Right ventricle myocardium superior (tissue), 1 donor: ENCODE measurements at places on chromosomes 2 and 18.
A peak's percentile ranks its signal among the peaks of the same experiment; 100 is the strongest.

GRCh38 chr18:76619621-76620315 is 124.7 kb upstream of the ZNF516 start:
- peak; percentile 71 for DNase-seq

DNA sequence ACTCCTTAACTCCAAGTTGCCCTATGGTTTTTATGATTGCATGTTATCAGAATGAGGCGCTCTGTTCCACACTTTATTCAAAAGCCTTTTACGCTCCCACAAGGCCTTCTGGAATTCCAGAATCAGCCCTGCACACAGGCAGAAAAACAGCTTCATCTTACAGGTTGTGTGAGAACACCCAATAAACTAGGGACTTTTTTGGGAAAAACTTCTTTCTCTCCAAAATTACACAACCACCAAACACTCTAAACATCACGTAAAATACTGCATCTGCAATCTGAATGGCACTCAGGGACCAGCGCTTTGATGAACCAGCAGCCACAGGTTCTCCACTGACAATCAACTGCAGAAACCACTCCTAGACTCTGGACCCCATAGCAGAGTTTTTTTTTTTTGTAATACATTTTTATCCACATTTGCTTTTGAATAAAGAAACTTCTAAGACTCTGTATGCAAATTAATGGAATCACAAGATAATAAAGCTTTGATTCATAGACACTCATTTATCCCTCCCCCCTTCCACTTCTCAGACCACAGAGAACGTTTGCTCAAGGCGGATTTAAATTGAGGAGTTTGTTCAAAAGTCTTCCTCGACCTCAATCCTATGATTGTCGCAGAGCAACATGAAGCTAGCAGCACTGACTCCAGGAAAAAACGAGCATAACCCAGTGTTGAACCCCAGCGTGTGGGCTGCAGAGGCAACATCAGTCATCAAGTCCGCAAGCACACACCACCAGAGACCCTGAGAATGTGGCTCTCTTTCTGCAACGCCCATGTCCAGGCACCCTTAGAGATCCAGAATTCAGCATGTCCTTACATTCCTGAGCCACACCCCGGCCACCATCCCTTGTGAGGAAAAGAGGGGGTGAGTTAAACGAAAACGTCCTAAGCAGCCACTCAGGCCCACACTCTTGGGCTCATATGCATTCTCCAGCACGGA is 116.5 kb downstream of the MBP start:
- DNase-seq, result no peak

- DNase-seq, result no peak
These were observed 11.1 kb downstream of the DHRS9 start for GRCh38 chr2:169080250-169081069.

DNA sequence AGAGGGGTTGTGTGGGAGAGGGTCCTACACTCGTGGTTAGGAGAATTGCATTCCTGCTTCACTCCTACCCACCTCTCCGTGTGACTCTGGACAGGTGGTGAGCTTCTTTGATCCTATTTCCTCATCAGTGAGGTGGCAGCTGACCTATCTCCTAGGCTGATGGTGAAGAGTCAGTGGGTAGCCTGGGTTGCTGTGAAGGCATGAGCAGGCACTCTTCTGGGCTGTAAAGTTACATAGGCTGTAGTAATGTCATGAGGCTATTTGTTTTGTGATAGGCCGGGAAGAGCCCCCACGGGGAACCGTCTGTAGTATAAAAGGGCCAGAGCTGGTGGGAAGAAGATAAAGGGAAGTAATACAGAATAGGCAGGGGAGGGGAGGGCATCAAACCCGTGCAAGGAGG is 83.8 kb downstream of the TMEM247 start:
- DNase-seq, result no peak

DNA sequence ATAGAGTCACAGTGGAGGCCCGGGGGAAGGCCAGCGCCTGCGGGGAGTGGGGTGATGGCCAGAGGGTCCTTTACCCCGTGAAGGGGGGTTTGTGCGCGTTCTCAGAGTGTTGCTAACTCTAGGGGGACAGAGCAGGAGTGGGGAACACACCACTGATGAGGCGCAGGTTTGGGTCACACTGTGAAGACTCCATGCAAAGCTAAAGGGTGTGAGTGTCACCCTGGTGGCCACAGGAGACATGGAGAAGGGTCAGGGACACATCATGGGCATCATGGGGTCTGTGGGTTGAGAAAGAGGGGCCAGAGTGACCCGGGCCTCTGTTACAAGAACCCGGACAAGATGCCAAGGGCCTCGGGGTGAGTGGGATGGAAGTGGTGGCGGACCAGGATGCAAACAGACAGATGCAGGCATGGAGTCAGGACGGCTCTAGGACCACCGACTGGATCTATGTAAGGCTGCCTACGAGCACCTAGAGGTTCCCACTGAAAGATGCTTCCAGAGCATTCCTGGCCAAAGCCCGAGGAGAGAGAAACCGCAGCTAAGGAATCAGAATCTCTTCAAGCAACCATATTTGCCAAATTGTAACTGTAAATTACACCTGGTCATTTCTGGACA is 84.3 kb downstream of the PXDN start:
- peak; percentile 17 for DNase-seq

DNA sequence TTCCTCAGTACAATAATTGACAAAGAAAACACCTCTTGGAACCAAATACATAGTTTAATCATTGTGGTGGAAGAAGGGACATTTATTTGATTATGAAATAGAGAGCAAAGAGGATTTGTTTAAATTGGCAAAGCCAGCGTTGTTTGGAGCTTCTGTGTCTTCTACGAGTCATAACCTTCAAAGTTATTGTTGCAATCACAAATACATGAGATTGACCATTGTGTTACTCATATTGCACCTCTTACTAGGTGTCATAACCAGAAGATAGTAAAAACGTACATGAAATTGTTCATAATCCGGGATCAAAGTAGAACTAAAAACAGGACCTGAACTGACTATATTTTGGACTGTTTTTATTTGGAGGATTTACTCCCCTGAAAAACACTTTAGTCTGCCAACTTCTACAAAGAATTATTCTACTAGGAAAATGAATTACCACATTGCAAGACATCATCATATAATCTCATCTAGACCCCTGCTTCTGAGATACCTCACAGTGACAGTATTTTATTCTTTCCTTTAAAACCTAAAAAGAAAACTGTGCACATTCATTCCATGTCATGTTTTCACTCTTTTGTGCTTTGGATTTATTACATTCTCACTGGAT is 151.7 kb upstream of the KLF7 start:
- DNase-seq, result no peak

- DNase-seq, result no peak
These were observed 48.8 kb downstream of the TCF4 start for GRCh38 chr18:55539240-55539639.

DNA sequence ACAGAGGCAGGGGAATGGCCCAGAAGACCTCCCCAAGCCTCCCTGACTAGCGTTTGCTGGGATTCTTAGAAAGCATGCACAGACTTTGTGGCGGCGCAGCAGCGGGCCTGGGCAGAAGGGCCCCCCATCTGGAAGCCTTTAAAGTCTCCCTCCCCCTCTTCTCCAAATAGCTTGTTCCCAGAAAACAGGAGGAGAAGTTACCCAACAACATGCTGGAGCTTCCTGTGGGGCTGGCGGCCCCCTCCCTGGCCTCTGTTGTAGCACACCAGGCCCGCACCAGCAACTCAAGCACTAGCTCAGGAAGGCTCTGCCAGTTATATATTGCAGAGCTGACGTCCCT is 334.8 kb downstream of the DYSF start:
- DNase-seq, result no peak

GRCh38 chr2:232872826-232873225 is 2.8 kb downstream of the SNORC start:
- DNase-seq, result no peak

DNA sequence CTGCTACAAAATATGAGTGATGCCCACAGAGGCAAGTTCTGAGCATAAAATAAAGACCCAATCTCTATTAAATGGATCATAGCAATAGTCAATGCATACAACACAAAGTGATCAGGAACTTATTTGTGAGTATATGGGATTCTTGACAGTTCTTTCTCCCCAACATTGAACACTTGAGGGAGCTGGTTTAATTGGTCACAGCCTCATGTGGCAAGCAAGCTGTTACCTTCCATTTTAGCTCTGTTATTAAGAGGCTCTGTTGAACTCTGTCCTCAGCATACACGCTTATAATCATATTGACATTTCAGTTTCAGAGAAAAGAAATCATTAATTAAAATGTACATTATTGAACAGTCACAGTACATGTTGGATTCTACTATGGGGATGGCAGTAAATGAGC is 37.6 kb upstream of the PAX3 start:
- no peak for DNase-seq

DNA sequence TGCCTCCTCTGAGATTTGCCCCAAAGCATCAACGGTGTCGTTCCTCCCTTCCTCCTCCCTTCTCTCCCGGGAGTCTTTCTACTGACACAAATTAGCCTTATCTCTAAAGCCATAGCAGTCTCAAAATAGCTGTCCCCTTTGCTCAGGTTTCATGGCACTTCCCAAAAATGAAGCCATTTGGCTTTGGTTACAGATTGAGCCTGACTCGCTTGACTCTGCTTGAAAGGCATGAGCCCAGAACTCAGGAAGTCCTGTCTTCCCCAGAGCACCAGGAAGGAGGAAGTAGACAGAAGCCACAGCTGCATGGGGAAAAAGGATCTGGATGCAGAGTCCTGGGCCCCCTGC is 234.4 kb upstream of the RGPD4 start:
- no peak for DNase-seq

DNA sequence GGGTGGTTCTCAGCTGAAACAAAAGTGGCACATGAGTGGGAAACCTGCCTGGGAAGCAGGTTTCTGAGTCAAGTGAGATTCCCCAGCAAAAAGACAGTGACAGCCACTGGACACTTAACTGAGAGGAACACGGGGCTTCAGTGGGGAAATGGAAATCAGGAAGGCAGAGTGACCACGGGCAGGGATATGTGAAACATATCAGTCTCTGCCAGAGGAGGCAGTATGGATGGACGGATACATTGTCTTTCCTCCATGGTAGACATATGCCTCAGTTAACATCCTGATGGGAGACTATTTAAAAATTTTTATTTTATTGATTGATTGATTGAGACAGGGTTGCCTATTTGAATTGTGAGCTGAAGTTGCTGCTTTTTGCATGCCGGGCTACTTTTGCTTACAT is 292.1 kb downstream of the NBAS start:
- no peak for DNase-seq

GRCh38 chr18:55858661-55859515 is 270.9 kb upstream of the TCF4 start:
- DNase-seq, result no peak

DNA sequence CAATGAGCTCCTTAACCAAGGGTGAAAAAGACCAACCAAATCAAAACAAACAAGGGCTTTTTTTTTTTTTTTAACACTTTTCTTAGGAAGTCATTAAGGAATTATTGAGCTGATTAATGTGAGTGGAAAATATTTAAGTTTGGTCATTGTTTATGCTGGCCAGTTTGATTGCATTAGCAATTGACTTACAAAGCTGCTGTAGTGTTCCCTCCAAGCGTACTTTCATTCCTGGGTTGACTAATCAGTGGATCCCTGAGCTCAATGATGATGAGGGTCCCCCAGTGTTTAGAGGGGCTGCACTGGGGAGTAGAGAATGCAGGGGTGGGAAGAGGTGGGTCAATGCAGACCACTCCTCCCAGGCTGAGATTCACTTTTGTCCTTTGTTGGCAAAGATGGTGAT is 119.3 kb downstream of the PRKCE start:
- DNase-seq, result no peak

DNA sequence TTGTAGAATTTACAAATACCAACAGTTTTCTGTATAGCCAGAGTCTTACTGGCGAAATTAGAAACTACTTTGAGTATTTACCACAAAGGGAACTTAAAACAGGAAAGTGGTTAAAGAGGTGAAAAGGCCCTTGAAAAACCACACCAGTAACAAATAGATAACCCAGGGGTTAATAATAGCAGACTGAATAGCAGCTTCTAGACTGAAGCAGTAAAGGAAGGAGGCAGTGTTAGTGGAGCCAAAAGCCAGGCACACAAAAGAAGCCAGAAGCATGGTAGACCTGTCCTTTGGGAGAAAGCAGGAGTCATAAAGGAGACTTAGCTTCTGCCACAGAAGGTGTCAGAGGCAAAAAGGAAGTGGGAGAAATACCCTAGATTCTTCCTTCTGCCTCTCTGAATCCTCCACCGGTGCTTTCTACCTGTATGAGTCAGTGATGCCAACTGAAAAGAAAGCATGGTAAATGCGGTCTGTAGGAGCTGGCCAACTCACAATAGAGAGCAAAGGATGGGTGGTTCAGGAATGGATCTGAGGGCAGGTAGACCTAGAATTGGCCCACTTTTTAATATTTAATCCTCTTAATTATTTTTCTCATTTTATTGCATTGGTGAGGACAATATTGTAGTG is 97.3 kb downstream of the ARL6IP6 start:
- no peak for DNase-seq

- no peak for DNase-seq
These were observed 10.4 kb upstream of the DOCK10 start for GRCh38 chr2:225052703-225053102.

DNA sequence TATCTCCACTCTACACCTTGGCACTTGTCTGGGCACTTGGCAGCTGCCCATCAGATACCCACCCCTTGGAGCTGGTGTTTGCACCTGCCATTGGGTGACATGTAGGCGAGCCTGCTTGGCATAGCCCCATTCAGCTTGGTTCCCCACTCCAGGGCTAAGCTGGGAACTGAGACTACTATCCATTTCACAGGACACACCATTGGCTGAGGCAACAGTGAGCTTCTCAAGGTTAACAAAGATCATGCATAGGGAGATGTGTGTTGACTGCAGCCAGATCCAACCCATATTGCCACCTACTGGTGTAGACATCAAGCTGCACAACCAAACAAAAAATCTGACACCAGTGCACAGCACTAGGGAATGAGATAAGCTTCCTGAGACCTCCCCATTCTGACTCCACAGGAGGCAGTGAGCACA is 1389.8 kb upstream of the TMEFF2 start:
- no peak for DNase-seq

DNA sequence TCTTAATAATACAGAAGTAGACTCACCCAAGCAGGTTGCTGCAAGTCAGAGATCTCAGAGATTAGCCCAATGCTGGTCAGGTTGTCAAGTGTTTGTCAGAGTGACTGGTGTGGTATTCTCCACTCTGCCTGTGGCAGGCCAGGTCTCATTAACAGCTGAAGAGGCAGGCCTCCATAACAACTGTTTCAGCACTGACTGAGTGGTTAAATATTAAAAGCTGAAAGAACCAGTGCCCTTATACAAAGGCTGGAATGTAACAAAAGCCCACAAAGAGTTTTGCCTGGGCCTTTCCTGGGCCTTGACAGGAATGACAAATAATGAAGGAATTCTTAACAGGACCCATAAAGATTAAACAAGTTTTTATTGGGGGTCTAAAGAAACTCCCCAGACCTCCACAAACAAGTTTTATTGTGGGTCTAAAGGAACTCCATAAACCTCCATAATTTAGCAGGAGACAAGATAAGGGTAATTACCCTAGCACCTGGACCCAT is 26.8 kb downstream of the SULT1C2 start:
- DNase-seq, result no peak

- DNase-seq, result no peak
These were observed 38.1 kb upstream of the SCLY start for GRCh38 chr2:238022594-238023157.

DNA sequence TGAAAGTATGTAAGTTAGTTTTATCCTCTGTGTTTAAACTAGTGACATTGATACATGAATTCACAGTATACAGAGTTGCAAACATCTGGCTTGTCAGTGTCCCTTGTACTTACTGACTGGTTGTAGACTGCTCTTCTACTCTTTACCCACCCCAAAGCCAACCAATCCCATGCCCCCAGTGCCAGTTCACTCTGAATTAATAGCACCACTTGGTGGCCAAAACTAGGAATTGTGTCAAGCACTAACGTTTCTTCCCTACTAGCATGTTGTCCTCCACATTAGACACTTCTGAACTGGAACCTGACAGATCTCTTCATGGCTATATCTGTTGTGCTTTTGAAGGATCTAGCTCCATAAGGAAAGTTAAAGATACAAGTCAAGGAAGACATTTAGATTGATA is 27.2 kb upstream of the OTX1 start:
- no peak for DNase-seq
